ENCODE measurements at places on chromosomes 13 and 19.

- DNase-seq, result no peak
Measured at GRCh38 chr19:18961767-18962620, 21.0 kb upstream of the HOMER3 start.

DNA sequence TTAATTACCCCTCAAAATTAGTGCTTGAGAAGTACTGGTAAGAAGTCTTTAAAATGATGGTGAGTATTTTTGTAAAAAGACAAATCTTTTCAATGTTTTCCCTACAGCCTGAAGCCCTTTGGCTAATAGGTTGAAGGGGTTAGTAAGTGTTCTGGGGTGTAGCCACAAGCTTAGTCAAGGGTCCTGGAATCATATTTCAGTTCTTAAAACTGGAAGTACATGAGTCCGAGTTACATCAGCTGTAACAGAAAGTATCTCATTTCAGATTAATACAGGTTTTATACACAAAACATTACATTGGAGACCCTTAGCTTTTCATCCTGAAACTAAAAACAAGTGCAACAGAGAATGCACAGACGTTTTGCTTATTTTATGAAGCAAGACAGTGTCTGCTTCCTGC is 52.7 kb upstream of the TEX29 start:
- DNase-seq, result no peak

- DNase-seq, result no peak
Measured at GRCh38 chr19:30742406-30742938, 370.3 kb downstream of the ZNF536 start.

DNA sequence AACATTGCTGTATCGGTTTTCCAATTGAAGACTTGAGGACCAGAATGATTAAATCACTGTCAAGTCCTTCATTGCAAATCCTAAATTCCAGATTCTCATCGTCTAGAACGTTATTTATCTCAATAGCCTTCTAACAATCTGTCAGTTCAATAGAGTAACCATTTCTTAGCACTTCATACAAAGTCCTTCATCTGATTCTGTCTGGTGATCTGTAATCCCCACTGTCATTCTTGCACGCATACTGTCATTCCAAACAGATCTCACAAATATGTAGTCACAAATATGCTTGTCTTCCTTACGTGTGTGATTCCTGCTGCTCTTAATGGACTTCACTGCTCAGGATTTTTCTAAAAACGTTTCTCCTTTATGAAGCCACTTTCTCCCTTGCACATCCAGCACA is 1197.5 kb downstream of the EFNB2 start:
- DNase-seq, result no peak

DNA sequence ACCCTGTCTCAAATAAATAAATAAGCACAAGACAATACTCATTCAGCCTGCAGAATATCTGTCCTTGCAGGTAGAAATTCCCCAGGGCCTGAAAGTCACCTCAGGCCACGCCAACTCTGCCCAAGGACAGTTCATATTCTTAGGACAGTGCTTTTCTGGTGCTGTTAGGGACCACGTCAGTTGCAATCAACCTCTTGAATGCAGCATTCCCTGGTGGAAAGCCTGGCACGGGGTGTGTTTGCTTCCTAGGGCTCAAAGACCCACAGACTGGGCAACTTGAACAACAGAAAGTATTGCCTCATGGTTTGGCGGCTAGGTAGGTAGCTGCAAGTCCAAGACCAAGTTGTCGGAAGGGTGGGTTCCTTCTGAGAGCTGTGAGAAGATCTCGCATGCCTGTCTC is 160.3 kb downstream of the KCTD15 start:
- no peak for DNase-seq
